CD4-positive, alpha-beta T cell (primary cell): ENCODE measurements at places on chromosomes 7 and 10.

DNA sequence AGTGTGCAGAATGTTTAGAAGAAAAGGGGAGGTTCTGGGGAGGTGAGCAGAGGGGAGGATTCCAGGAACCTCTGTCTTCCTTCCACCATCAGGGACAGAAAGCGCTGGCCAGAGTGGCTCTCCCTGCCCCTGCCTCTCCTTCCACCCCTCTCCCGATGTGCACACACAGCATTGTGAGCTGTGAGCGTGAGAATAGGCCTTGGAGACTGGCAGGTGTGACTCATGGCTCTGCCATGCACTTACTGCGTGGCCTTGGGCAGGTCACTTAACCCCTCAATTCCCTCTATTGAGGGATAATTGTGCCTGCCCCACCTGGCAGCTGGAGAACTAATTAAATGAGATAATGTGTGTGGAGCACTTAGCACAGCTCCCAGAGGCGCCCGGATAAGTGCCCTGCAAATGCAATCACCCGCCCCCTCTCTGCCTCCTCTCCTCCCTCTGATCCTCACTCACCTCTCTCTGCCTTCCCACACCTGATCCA is 115.4 kb downstream of the ZMIZ1 start:
- DNase-seq, result no peak

DNA sequence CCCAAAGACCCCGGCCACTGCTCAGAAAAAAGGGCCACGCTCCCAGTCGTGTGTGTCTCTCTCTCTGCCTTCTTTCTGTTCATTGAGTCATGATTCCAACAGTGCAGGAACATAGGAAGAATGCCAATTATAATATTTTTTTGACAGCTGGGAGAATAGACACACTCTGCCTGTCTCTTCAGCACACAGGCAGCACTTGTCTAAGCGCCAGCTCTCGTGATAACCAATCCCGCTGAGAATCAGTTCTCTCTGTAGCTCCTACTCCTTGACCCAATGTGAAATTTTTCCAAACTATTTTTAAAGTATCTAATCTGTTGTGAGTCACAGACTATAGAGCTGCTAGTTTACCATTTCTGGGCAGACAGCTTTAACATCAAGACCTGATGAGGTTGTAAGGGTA is 145.7 kb upstream of the RHEB start:
- no peak for DNase-seq

DNA sequence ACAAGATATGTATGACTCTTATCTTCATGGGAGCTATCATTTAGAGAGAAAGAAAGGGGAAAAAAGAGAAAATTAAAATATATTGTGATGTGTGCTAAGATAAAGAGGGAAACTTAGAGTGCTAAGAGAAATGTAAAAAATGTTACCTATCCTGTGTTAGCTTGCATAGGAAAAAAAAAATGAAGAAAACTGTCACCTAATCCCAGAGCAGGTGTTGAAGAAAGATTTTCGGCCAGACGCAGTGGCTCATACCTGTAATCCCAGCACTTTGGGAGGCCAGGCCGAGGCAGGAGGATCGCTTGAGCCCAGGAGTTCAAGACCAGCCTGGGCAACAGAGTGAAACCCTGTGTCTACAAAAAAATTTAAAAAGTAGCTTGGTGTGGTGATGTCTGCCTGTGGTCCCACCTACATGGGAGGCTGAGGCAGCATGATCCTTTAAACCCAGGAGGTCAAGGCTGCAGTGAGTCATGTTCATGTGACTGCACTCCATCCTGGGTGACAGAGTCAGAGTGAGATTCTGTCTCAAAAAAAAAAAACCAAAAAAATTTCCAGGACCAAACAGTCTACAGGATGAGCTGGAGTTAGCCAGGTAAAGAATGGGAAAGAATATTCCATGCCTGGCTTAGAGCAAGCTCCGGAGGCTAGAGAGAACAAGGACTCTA is 2.4 kb upstream of the MKLN1 start:
- peak; percentile 18 for DNase-seq

DNA sequence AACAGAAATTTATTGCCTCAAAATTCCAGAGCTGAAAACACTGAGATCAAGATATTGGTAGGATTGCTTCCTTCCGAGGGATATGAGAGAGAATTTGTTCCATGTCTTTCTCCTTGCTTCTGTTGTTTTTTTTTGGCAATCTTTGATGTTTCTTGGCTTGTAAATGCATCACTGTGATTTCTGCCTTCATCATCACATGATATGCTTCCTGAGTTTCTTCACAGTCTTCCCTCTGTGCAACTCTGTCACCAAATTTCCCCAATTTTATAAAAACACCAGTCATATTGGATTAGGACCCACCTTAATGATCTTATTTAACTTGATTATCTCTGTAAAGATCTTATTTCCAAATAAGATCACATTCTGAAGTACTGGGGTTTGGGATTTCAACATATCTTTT is 14.7 kb downstream of the TMEM236 start:
- DNase-seq, result no peak

DNA sequence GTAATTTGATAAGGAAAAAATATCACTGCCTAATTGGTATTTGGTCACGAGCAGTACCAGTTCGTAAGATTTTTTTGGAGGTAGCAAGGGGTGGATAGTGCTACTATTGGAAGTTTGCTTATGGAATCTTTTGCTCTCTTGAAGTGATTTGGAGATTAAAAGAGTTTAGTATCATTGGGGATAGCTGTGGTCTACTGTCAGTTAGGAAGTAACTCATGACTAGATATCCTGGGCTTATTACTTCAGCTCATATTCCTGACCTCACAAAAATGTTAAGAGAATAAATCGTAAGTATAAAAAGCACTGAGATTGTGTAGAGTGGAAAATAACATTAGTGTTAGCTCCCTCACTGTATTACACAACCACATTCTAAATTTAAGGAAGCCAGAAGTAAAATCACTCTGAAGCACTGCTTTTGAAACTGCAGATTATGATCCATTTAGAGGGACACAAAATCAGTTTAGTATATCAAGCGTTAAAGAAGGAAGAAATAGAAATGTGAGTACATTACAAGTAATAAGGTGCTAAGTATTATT is 22.6 kb downstream of the SGPL1 start:
- DNase-seq, result no peak

GRCh38 chr10:30804478-30805055 is 175.0 kb upstream of the LYZL2 start:
- no peak for DNase-seq

DNA sequence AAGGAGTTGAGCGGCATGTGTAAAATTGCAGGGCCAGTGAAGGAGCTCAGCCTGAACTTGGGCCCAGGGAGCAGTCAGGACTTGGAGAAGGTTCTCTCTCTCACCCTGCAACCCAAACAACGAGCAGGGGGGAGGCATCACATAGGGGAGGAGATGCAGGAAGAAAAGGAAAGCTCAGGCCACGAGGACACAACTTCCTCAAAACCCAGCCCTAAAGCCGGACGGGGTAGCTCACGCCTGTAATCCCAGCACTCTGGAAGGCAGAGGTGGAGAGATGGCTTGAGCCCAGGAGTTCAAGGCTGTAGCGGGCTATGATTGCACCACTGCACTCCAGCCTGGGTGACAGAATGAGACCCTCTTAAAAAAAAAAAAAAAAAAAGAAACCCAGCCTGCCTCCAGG is 629.1 kb downstream of the PARD3 start:
- DNase-seq, result no peak

GRCh38 chr7:46705386-46706255 is 784.5 kb upstream of the IGFBP3 start:
- no peak for DNase-seq

DNA sequence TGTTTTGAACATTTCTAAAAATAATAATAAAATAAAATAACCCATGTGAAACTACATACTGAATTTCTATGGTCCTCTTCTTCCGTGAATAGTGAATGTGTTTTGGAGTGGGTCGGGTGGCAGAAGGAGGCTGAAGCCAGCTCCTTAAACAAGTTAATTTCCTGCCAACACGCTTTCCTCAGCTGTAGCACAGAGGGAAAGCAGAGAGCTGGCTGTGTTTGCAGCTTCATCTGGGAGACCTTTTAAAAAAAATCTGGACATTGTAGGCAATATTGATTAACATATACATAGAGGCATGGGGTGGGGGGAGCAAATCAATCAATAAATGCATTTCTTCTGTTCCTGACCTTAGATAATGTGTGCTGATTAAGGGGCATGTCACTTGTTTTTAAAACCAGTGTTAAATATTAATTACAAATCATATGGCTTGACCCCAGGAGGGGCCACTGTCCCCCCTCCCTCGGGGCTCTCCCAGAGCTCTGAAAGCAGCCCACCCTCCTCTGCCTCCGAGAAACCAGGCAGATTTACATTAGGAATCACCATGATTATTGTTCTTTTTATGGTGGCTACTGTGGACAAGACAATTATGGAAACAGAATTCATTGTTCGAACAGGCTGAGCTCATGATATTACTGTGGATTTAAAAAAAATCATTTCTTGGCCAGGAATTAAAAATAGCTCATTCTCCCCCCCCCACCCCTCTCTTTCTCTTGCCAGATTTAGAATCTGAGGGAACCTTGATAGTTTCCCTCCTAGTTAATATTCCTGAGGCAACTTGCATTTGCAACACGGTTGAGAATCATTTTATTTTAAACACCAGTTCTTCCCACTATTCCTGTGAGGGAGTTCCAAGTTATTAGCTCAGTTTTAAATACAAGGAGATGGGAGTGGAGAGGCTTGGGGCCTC is 100.5 kb upstream of the CARD11 start:
- DNase-seq, result no peak
